ENCODE measurements at places on chromosomes 3 and 15.

DNA sequence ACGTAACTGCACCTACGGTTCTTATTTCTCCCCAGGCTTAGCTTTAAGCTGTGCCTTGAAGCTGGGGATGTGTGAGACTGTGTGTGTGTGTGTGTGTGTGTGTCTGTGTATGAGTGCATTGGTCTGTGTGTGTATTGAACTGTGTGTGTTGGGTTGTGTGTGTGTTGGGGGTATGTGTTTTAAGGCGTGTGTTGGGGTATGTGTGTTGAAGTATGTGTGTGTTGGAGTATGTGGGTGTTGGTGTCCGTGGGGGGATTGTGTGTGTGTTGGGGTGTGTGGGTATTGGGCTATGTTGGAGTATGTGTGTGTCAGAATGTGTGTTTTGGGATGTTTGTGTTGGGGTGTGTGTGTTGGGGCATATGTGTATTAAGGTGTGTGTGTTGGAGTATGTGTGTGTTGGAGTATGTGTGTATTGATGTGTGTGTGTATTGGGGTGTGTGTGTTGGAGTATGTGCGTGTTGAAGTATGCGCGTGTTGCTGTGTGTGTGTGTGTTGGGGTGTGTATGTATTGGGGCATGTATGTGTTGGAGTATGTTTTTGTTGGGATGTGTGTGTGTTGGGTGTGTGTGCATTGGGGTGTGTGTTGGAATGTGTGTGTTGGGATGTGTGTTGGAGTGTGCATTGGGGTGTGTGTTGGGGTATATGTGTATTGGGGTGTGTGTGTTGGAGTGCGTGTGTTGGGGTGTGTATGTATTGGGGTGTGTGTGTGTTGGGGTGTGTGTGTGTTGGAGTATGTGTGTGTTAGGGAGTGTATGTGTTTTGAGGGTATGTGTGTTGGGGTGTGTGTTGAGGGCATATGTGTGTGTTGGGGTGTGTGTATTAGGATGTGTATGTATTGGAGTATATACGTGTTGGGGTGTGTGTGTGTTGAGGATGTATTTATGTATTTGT, 76.4 kb downstream of the LSM3 start:
- DNase-seq = no peak

GRCh38 chr3:172201136-172201869, 161.9 kb downstream of the FNDC3B start:
- peak; percentile 99 for DNase-seq

DNA sequence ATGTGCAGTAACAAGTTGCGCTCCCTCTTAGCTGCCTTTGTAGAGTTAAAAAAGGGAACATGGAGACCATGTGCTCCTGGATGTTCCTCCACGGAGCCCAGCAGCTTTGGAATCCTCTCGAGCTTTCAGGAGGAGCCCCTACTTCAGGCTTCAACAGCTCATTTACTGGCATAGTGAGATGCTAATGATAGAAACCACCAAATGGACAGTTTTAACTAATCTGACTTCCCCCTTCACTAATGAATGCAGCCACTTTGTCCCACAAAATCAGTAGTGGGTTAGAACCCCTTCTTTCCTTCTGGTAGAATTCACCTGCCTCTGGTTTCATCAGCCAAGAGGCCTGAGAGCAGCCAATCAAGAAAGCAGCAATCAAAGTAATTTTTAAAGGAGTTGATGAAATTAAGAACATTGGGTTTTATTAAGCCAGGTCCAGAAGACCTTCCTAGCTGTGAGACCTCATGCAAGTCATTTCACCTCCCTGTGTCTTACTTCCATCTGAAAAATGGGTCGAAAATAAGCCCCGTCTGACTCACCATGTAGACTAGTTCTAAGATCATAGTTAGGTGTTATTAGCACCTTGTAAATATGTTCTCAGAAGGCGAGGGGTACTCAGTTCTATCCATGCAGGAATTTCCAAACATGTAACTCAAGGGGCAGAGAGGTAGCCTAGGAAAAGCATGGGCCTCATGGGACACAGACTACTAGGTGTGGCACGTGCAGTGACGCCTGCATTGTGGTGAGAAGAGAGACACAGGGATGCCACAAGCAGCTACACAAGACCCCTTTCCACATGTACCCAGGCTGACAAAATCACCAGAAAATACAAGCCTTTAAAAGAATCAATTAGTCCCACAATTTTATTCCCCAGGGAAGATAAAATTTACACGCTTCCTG, 179.7 kb upstream of the LPP start:
- DNase-seq = no peak

GRCh38 chr3:140394488-140395133, 283.3 kb upstream of the TRIM42 start:
- no peak for DNase-seq

GRCh38 chr3:7687428-7688147, 814.0 kb upstream of the LMCD1 start:
- DNase-seq = no peak
